ENCODE measurements at places on chromosomes 1 and 21. TPM values are rescaled to one million over a fixed set of nuclear protein-coding genes. Genes with fewer than 3 reads are reported as not detected.

GRCh38 chr21:42618707-42619102, 34.7 kb upstream of the PDE9A start:
- DNase-seq = no peak

GRCh38 chr1:11502516-11502915, 23.6 kb downstream of the DISP3 start:
- DNase-seq = no peak

- DNase-seq = no peak
These were observed 10.6 kb upstream of the C1orf162 start for GRCh38 chr1:111463029-111463683.

GRCh38 chr1:247408100-247408499, 7.9 kb upstream of the NLRP3 start:
- no peak for DNase-seq

GRCh38 chr1:54697896-54698295, 17.8 kb upstream of the TTC4 start:
- DNase-seq = no peak

GRCh38 chr1:22819361-22819760, 108.7 kb downstream of the EPHB2 start:
- no peak for DNase-seq

DNA sequence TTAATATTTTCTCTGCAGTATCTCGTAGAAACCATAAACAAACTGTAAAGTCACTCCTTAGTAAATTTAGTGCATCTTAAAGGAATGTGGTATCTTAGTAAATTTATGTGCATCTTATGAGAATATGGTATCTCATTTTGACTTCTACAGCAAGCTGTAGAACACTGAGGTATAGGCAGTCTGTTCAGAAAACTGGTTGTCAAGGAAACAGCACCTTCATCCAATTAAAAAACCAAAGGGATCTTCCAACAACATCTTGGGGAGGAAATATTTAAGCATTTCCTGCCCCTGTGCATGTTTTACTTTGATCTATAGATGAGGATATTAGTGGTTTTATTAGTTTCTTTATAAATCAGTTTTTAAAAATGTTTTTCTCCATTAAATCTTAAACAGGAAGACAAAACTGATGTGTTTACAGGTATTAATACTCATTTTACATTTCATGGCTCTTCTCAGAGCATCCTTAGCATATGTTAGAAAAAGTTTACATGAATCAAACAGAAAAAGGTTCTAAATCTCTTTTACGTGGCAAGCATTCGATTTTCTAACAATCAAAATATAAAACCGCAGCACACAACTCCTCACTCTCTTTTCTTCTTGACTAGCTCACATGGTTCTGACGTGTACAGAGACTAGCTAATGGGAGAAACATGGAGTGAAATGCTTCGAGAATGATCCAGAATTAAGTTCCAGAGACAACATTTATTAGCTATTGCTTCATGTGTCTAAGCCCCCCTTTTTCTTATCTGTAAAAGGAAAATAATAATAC, 668.8 kb downstream of the PTPRC start:
- no peak for DNase-seq

DNA sequence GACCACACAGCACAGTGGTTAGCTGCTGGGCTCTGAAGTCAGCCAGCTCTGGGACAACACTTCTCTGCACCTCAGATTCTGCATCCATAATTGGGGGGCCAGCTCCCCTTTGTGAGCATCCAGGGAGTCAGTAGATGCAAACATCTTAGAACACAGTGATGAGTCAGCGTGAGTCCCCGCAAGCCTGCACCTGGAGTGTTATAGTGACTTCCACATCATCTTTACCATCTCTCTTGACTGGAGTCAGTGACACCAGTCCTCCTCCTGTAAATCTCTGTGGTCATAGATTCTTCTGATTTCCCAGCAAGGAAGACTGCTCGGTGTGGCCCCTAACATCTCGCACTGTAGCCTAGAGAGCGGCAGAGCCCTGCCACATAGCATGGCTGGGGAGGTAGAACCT, 13.9 kb upstream of the EDN2 start:
- DNase-seq = no peak

DNA sequence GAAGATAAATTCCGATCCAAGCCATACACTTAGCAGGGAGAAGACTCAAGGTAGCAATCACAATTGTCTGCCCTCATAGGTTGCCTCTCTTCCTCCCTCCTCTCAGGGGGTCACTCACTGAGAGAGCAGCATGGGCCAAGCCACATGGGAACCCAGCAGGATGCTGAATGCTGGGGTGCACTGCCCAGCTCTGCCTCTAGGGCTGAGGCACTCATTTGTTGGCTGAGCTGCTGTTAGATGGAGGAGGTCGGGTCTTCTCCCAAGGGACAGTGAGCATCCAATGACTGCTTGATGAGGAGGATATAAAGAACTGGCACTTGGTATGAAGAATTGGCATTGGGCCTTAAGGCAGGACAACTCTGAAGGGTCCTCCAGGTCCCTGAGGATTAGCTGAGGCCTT, 418.8 kb downstream of the SIPA1L2 start:
- DNase-seq = no peak

DNA sequence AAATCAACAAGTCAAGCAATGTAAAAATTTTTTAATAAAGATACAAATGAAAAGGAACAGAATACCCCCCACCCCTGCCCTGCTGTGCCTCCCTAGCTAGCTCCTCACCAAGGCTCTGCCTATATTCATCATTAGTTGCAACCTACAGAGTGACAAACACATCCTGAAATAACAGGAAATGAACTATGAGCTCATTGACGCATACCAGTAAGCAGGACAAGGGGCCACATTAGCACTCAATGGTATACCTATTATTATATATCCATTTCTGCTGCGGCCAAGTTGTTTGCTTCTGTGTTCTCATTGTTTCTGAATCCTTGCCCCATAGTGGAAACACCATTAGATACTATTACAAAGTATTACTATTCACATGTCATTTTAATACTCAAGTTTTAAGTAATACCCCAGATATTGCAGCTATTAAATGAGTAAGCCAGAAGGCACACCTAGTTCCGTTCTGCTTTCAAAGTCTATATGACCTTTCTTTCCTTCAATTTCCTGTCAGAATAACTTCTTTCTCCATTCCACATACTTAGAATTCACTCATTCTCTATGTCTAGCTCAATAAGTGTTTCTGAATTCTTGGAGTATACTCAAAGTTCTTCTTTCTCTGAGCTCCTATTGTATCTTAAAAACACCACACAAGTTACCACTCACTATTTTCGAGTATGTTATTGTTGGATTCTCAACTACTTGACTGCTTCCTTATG, 1214.9 kb downstream of the PLA2G4A start:
- DNase-seq = no peak

GRCh38 chr21:42043961-42044360, 27.2 kb upstream of the UMODL1 start:
- DNase-seq = no peak

DNA sequence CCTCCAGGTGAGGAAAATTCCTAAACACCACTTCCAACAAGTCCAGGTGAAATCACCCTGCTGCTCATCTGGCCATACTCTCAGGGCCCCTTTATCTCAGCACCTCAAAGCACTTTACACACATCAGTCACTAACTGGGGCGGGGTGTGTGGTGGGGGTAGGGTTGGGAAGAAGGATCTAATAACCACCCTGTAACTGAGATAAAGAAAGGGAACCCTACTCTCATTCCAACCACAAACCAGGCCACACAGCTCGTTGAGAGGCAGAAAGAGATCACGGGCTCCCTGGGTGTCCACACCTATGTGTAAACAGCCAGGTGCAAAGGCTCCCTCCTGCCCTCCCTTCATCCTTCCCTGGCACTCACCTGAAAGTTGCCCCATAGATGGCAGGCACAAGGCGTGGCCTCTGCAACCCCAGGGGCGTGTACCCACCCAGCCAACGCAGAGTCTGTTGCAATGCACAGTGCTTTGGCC, 20.4 kb downstream of the GPR161 start:
- no peak for DNase-seq

- DNase-seq = no peak
These were observed 56.2 kb downstream of the BTBD8 start for GRCh38 chr1:92136341-92136740.

GRCh38 chr1:15222653-15223303, 24.2 kb upstream of the FHAD1 start:
- no peak for DNase-seq

DNA sequence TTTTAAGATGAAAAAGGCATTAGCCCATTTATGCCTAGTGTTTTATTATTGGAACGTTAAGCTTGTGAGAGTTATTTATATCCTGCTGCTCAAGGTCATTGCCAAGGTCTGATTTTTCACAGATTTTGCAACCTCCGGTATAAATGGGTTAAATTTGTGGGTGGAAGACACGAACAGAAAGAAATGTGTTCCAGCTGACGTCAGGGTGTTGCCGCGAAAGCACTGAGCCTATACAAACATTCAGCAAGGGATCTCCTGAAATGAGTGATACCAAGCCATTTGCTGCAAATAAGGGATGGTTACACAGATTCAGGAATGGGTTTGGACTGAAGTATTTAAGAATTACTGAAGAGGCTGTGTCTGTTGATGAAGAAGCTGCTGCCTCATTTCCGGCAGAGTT, 32.2 kb downstream of the TMED5 start:
- no peak for DNase-seq

DNA sequence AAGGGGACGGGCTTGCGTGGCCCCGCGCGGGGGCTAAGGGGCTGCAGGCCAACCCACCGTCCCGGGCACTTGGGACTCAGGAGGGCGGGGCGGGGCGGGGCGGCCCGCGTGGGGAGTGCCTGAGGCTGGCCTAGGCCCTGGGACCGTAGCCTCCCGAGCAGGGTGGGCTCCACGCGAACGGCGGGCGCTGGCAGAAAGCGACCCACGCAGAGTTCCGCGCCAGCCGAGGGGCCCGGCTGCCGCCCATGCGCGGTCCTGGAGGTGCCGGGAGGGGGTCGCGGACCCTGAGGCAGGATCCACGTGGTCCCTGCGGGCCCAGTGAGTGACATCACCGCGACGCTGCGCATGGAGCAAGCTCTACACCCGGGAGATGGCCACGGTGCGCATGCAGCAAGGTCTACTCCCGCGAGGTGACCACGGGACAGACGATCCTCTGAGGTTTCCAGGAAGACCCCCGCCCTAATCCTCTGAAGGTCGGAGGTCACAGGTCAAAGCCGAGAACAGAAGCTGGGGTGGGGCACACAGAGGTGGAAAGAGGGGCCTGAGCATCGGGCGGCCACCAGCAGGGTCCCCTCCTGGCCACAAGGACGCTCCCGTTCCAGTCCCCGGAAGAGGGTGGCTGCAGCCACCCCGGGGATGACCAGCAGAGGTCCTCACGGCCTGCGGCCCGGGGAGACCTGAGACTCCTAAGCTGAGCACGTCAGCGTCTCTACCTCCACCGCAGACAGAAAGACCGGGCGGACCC, 13.5 kb upstream of the SLC19A1 start:
- DNase-seq = peak; percentile 76

- no peak for DNase-seq
These were observed 35.7 kb upstream of the THEM4 start for GRCh38 chr1:151944857-151945575.

DNA sequence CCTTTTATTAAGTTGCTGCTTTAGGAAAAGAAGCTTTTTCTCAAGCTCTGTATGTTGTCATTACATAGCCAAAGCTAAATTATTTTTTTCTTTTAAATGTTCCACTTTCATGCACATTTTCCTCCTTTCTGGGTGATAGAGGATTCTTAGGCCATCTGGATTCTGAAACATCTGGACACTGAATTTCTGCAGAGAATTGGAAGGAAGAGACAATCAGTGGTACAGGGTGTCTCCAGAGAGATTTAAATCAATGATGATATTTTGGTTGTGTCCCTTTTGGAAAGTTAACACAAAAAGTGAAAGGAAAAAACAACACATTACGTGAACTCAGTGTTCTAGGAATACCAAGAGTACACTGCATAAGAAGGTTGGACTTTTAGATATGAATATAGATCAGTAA, 211.4 kb upstream of the PKN2 start:
- no peak for DNase-seq

Gene RAB29
- polyA plus RNA-seq = 4.2 TPM

Gene LRRC39
- 193 TPM for polyA plus RNA-seq

Gene PGLYRP3
- not detected for polyA plus RNA-seq

Gene TEDDM1
- not detected for polyA plus RNA-seq

Gene ADCY10
- 0.37 TPM for polyA plus RNA-seq

Gene BTBD8
- polyA plus RNA-seq = 2.9 TPM

Gene OR14K1
- not detected for polyA plus RNA-seq

Gene AMY2A
- not detected for polyA plus RNA-seq

Gene E2F2
- polyA plus RNA-seq = 4.3 TPM

Gene CACHD1
- polyA plus RNA-seq = 11.7 TPM

Gene GPR37L1
- 0.09 TPM for polyA plus RNA-seq
